Activated CD8-positive, alpha-beta memory T cell treated with anti-CD3 and anti-CD28 coated beads for 36 hours (primary cell): ENCODE measurements at places on chromosomes 13 and 19. TPM values are rescaled to one million over a fixed set of nuclear protein-coding genes. Genes with fewer than 3 reads are reported as not detected.

The RUBCNL gene
- 0.15 TPM for total RNA-seq

The SGCG gene
- not detected for total RNA-seq

The UBXN6 gene
- 52.3 TPM for total RNA-seq

The FLT1 gene
- total RNA-seq: 2.5 TPM

The MARCHF2 gene
- 10.3 TPM for total RNA-seq

The SLC25A41 gene
- 0.48 TPM for total RNA-seq

The N4BP2L1 gene
- total RNA-seq: 10.7 TPM

The HTR2A gene
- not detected for total RNA-seq

The KLF2 gene
- 0.46 TPM for total RNA-seq

The CAMSAP3 gene
- 0.34 TPM for total RNA-seq

The FBN3 gene
- total RNA-seq: not detected

The CGB8 gene
- not detected for total RNA-seq

The SLC25A30 gene
- 23.8 TPM for total RNA-seq

The PNMA8B gene
- not detected for total RNA-seq

The ZNF571 gene
- 1.7 TPM for total RNA-seq

The ITGBL1 gene
- total RNA-seq: not detected

The LGI4 gene
- total RNA-seq: not detected

The KLK15 gene
- not detected for total RNA-seq

The PCDH9 gene
- 0.13 TPM for total RNA-seq

The COL5A3 gene
- 0.63 TPM for total RNA-seq

The URAD gene
- not detected for total RNA-seq

The PEAK3 gene
- 0.06 TPM for total RNA-seq

The NLRP9 gene
- not detected for total RNA-seq

The PLPPR3 gene
- total RNA-seq: not detected

The SLC10A2 gene
- total RNA-seq: not detected

The C19orf33 gene
- not detected for total RNA-seq

The ACP5 gene
- total RNA-seq: 2.5 TPM

The STOML3 gene
- total RNA-seq: not detected

The ESD gene
- total RNA-seq: 95.7 TPM

The C3 gene
- 0.88 TPM for total RNA-seq

The SHISA7 gene
- not detected for total RNA-seq

The FLT3LG gene
- 55.1 TPM for total RNA-seq

The CYP2A6 gene
- not detected for total RNA-seq

The AKT1S1 gene
- total RNA-seq: 31.7 TPM

The WDR62 gene
- 18.6 TPM for total RNA-seq

The ZNF534 gene
- total RNA-seq: not detected

The APOC4 gene
- total RNA-seq: not detected

The COG3 gene
- total RNA-seq: 16.3 TPM

The ANGPTL8 gene
- total RNA-seq: not detected

The ZIK1 gene
- 8.7 TPM for total RNA-seq

The TNFSF9 gene
- total RNA-seq: 5.1 TPM

The ZNF816 gene
- 9.0 TPM for total RNA-seq

The GPR12 gene
- not detected for total RNA-seq

The TNFSF11 gene
- total RNA-seq: 7.7 TPM

The ZNF44 gene
- total RNA-seq: 6.4 TPM

The TGFBR3L gene
- total RNA-seq: 9.3 TPM

The TBXA2R gene
- total RNA-seq: 3.4 TPM

The LGALS7 gene
- not detected for total RNA-seq
